Gastrocnemius medialis (tissue), 4 donors: ENCODE measurements at places on chromosomes 5 and 9.
A peak's percentile ranks its signal among the peaks of the same experiment; 100 is the strongest.

- no peak for DNase-seq
Measured at GRCh38 chr5:91607675-91608074, 224.6 kb upstream of the ARRDC3 start.

GRCh38 chr9:90433398-90433941 is 209.2 kb downstream of the DIRAS2 start:
- DNase-seq = no peak

GRCh38 chr9:111094433-111094924 is 56.2 kb upstream of the LPAR1 start:
- DNase-seq = peak; percentile 12

- DNase-seq = no peak
Measured at GRCh38 chr9:113738893-113739604, 137.1 kb upstream of the ZNF618 start.

- DNase-seq = no peak
Measured at GRCh38 chr5:106854105-106854687, 816.5 kb downstream of the EFNA5 start.

- DNase-seq = no peak
Measured at GRCh38 chr5:143402017-143402552, 1.4 kb downstream of the NR3C1 start.

- no peak for DNase-seq
Measured at GRCh38 chr5:170625221-170626165, 121.7 kb downstream of the KCNIP1 start.

DNA sequence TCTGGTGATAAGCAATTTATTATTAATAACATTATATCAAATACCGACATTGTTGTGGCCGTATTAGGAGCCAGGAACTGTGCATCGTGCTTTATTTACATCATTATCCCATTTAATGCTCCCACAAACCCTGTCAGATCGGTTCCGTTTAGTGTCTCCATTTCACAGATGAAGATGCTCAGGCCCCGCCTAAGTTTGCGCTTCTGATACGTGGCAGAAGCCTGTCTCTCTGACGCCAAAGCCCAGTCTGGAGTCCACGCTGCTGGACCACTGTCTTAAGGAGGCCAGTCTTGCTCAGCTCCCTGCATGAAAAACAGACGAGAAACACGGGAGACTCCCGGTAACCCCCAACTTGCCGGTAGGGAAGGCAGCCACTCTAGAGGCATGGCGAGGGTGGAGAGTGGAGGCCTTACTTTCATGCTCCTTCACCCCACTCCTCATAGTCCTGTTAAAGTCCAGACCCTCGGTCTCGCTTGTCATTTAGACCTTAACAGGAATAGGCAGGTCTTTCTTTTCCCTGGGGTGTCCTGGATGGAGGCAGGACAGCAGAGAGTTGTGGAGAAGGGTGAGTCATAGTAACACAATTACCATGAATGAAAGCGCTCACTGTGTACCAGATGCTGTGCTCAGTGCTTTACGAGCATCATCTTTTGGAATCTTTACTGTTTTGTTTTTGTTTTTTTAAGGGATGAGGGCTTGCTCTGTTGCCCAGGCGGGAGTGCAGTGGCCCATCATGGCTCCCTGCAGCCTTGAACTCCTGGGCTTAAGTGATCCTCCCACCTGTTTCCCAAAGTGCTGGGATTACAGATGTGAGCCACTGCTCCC is 872 bp downstream of the TXNDC15 start:
- DNase-seq = peak; percentile 48

DNA sequence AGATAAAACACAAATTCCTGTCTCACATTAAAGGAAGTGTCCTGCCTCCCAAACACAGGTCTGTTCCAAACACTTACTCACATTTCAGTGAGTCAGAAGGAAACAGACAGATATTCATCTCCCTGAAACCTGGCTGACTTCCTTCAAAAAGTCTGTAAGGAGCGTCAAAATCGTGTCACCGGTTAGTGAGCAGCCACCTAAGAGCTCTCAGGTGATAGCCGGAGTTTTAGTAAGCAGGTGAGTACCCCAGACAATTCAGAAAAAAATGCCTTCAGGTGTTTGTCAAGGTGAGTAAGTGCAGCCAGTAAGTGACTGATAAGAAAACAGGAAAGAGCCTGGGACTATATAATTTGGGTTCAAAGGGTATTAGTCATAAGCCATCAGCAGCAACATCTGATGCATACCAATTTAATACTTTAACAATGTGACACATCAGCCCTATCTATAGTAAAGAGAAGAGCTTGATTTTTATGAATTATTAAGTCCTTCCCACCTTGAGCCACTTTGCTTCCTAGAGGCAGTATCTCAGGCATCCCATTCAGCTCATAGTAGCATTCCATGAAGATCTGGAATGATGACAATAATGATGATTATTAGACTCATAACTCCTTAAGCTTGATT is 1.3 kb upstream of the ITGA2 start:
- no peak for DNase-seq

- DNase-seq = peak; percentile 23
Measured at GRCh38 chr9:85258823-85259370, 482.9 kb downstream of the AGTPBP1 start.

- peak; percentile 44 for DNase-seq
Measured at GRCh38 chr9:90961375-90961774, 159.8 kb downstream of the SYK start.

- peak; percentile 52 for DNase-seq
Measured at GRCh38 chr9:84953797-84954705, 284.5 kb downstream of the NTRK2 start.

DNA sequence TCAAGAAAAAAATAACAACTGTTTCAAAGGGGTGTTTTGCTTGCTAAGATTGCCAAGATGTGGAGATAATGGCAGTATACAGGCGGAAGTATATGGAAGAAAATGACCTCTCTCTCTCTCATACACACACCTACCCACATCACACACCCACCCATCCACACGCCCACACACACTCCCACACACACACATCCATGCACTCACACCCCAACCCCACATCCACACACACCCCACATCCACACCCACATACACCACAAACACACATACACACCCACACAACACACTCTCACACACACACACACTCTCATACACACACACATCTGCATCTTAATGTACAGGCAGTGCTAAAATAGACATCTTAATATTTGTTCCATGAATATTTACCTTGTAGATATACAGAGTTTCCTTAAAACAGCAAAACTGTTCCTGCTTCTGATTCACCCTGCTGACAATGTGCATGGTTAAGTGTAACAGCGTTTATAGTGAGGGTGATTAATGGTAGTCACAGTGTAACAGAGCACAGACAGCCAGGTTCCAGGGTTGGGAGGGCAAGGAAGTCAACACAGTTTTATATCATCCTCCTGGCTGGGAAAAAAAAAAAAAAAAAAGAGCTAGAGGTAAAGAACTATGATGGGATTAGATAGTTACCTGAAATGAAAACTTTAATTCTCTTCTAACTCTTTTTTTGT is 8.3 kb downstream of the BHMT2 start:
- DNase-seq = no peak

GRCh38 chr9:11001546-11001945 is 388.7 kb upstream of the PTPRD start:
- DNase-seq = no peak

DNA sequence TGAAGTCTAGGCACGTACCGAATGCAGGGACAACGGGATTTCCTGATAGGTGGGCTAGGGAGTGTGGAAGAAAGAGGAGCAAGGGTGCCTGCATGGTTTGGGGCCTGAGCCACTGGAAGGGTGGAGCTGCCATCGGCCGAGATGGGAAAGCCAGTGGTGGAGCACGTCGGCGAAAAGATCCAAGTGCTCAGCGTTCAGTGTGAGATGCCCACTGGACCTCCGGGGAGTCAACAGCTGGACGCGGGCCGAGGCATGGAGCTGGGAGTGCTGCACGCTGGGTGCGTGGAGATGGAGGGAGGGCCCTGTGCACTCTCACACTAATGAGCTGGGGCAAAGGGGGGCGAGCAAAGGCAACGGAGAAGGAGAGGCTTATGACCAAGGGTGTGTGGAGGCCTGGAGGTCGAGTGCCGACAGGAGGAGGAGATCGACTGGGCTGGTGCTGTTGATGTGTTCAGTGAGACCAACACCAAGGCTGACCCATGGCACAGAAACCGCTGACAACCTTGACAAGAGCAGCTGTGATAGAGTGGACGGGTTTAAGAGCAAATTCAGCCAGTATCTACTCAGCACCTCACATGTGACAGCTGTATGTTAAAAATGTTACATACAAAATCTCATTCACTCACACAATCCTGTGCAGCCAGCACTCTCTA is 85.7 kb downstream of the STK10 start:
- no peak for DNase-seq

GRCh38 chr9:2664174-2665065 is 42.8 kb downstream of the VLDLR start:
- no peak for DNase-seq

GRCh38 chr5:163473635-163474243 is 13.3 kb downstream of the HMMR start:
- no peak for DNase-seq

- no peak for DNase-seq
Measured at GRCh38 chr9:126055381-126055985, 271.1 kb upstream of the MVB12B start.

DNA sequence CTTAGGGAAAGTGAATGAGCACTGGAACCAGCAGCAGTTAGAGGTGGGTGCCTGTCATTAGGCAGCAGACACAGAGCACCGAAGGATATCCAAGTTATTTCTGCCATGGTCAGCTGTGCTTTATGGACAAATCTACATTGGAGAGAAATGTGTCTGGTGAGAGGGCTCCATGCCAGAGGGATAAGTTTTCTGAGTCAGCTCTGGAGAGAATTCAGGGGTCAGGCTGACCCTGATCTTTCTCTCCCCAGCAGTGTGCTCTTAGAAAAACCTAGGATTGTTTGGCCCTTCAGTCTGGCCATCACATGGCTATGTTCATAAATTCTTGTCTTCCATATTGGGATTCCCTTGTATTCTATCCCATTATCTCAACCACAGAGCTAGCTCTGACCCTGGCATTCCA is 8.9 kb upstream of the IL17B start:
- no peak for DNase-seq

DNA sequence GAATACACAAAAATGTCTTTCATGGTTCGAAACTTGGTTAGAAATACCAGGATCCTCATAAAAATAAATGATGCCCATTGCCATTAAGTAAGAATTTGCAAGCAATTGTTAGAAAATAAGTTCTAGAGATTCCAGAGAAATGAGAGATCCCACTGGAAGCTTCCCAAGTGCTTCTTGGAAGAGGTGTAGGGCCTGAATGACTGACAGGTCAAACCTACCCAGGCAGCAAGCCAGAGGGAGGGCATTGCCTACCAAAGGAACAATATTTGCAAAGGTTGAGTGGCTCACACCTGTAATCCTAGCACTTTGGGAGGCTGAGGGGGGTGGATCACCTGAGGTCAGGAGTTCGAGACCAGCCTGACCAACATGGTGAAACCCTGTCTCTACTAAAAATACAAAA is 777.0 kb upstream of the WWC1 start:
- no peak for DNase-seq

GRCh38 chr5:51860532-51861018 is 477.3 kb downstream of the ISL1 start:
- DNase-seq = no peak

DNA sequence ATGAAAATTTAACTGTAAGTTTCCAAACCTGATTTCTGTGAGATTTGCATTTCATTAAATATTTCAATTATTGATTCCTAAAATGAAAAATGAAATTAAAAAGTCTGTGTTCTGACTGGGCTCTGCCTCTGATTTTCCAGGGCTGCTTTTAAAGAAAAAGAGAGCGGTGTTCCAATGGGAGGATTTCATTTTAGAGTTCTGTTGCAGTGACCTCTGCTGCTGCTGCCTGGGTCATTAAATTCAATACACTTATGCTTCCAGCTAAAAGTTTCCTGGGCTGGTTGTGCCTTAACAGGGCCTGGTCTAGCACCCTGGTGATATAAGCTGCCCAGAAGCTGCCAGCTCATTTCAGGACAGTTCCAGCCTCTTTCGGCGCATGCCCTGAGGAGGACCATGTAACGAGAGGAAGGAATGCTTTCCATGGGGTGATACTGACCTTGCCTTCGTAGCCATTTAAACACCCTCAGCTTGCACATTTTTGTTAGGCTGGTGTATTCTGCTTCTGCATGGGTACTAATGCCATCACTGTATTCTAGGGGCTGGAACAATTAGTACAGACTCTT is 93.3 kb downstream of the TMEM174 start:
- no peak for DNase-seq

- DNase-seq = no peak
Measured at GRCh38 chr9:974996-975739, 1.3 kb upstream of the DMRT3 start.

DNA sequence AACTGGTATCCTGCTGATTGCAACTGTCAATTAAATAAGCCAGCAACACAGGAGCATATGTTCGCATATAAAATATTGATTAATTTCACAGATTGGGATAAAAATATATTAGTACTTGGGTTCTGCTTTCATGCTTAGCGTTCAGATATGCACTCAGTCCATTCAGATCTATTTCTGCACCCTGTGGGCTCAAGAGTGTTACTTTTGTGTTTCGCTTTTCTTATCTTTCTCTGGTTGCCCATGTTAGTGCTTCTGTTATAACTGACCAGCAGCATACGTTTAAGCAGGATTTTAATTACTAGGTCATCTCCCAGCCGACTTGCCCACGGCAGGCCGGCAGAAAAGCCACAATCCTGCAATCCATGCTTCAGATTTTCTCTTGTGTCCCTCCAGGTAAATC is 289.1 kb downstream of the EBF1 start:
- DNase-seq = no peak

DNA sequence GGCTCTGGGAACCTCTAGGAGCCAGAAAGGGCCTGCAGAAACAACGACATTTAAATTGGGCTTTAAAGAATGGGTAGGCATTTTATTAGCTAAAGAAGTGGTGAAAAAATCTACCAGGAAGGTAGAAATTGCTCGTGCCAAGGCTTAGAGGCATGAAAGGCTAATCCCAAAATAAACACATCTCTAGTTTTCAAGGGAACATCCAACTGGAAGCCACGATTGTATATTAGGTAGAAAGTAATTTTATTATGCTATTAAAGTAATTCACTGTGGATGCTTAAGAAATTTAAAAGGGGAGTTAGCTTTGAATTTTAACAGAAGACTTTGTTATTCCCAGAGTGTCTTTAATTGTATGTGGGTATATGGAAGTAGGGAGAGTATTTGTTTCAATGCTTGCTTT is 17.5 kb upstream of the CNTLN start:
- no peak for DNase-seq

GRCh38 chr9:118459913-118460312 is 755.7 kb downstream of the TLR4 start:
- DNase-seq = no peak

GRCh38 chr5:105767267-105767666 is 1903.5 kb downstream of the EFNA5 start:
- DNase-seq = no peak

DNA sequence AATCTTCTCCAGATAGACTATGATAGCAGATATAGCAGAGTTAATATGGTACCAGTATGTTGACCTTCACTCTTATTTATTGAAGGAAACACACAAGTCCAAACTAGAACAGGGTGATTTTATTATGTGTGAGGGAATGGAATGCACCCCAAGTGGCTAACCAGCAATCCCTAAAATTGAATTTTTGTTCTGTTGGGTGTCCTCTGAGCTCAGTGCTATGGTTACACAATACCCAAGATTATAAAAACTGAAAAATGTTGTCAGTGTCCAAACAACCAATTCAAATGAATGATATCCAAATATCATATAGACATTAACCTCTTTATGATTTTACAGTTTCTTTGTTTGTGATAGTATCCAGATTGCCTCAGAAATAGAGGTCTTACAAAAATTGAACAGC is 60.9 kb downstream of the NNT start:
- no peak for DNase-seq

- DNase-seq = no peak
Measured at GRCh38 chr5:168883991-168884390, 304.8 kb upstream of the PANK3 start.

GRCh38 chr5:168447808-168448207 is 38.5 kb upstream of the RARS1 start:
- DNase-seq = no peak
